ENCODE measurements at places on chromosomes 16 and 17.

GRCh38 chr16:84082835-84083569 lies 33.7 kb downstream of the MBTPS1 start:
- no peak for DNase-seq

- no peak for DNase-seq
Observed at GRCh38 chr17:66378296-66378695, 75.9 kb downstream of the PRKCA start.

GRCh38 chr17:37106049-37106448 lies 157.3 kb downstream of the AATF start:
- no peak for DNase-seq

DNA sequence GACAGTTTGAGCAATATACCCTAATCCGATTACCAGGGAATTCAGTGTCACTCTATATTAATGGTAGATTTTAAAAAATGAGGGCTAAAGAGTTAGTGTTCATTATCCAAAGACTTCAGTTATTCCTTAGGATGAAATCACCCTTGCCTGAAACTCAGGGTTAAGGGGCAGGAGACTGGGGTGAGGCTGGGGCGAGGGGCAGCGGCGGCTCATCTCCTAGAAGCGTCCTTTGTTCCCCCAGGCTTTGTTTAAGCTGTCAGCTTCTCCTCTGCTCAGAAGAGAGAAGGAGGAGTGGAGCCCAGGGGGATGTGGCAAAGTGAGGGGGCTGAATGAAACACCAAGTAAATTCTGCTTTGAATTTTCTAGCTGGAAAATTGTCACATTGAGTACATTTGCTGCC lies 117.7 kb upstream of the ELAC2 start:
- DNase-seq = no peak

- DNase-seq = no peak
Observed at GRCh38 chr17:45291171-45291805, 25.5 kb downstream of the MAP3K14 start.

DNA sequence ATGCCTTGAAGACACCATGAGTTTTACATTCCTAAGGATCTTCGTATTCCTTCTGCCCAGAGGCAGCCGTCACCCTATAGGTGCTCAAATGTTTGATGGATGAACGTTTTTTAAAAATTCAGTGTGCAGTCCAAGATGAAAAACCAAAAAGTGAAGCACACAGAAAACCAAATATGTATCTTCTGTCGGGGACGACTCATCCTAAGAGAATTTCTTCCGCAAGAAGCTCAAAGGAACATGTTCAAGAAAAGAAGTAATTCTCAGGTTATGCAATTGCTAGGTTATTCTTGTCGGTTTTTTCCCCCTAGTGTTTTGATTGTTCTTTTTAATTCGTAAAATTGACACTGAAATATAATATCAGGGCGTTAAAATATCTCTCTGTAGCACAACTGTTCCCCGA lies 1.4 kb downstream of the CENPV start:
- DNase-seq = no peak

DNA sequence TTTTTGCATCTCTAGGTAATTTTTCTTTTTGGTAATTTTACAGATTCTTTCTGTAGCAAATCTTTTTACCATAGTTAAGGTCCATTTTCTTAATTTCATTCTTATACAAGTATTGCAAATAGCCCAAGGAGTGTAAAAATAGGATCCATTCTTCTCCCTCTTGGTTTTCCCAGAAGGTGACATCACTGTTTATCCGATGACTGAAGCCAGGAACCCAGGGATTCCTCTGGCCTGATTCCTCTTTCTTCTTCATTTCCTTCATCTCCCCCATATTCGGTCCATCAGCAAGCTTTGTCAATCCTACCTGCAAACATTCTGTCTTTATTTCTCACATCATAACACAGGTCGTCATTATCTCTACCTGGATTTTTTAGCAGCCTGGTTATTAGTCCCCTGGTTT lies 5.3 kb downstream of the RBBP6 start:
- DNase-seq = no peak

DNA sequence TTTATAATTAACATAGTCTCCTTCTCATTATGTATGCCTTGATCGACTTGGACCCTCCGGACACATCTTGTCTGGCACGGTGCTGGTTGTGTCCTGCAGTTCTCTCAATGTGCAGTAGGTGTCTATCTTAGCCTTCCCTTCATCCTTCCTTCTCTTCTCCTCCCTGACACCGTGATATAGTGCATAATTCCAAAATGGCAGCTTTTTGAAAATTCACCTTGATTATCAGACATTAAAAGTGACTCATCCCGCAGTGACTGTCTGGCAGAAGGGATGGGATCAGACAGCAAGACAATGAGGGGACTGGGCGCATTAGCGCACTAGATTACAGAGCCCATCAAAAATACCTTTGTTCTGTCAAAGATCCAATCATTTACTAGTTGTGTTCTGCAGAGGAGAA lies 70.0 kb upstream of the PMFBP1 start:
- peak; percentile 80 for DNase-seq

DNA sequence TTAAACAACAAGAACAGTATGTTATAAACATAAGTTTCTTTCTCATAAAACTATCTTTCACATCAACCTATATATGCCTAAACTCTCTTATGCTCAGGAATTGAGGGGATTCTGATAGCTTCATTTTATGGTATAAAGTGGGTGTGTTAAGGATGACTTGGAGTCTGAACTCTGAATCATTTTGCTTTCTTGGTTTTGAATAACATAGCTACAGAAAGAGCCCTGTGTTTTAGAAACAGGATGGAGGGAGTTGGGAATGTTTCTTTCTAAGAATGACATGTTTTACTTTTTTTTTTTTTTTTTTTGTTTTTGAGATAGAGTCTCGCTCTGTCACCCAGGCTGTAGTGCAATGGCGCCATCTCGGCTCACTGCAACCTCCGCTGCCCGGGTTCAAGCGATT lies 50.1 kb downstream of the RHOT1 start:
- DNase-seq = no peak

- no peak for DNase-seq
Observed at GRCh38 chr17:64171041-64171440, 41.1 kb upstream of the ERN1 start.

- no peak for DNase-seq
Observed at GRCh38 chr17:43353393-43353792, 45.4 kb upstream of the ARL4D start.

DNA sequence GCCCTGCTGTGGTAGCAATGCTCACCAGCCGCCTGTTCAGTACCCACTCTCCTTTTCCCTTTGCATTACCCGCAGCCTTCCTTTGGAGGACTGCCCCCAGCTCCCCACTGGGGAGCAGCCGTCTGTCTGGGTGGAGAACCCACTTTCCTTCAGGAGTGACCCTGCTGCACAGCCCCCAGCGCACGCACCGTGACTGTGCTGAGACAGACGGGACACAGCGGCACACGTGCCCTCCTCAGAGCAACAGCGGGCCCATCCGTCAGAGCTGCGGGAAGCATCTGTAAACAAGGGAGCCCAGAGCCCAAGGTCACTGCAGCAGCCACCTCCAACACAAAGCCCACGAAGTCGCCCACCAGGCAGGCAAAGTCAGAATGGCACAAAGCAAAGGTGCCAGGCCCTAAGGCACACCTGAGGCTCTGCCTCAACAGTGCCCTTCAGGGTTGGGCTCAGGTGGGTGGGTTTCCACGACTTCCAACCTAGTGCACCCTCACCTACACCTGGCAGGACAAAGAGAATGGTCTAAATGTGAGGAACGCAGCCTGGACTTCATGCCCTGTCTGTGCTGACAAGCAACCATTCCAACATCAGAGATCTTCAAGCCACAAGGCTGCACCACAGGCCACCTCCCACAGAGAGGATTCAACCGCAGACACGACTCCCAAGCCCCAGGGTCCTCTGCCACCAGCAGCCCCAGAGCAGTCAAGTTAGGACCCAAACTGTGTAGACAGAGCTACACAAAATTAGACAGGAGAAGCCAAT lies 9.9 kb downstream of the AXIN1 start:
- DNase-seq = no peak
